Anterior cingulate cortex (tissue), 58 donors: ENCODE measurements at places on chromosomes 16 and 17.

- no peak for DNase-seq
Measured at GRCh38 chr16:89918453-89919347, at the start of gene MC1R. Gene MC1R (plus strand): TSS chr16:89918862. CDS start chr16:89919259, 397 bp downstream.

GRCh38 chr17:68714676-68715075 lies 113.5 kb upstream of the FAM20A start:
- no peak for DNase-seq

DNA sequence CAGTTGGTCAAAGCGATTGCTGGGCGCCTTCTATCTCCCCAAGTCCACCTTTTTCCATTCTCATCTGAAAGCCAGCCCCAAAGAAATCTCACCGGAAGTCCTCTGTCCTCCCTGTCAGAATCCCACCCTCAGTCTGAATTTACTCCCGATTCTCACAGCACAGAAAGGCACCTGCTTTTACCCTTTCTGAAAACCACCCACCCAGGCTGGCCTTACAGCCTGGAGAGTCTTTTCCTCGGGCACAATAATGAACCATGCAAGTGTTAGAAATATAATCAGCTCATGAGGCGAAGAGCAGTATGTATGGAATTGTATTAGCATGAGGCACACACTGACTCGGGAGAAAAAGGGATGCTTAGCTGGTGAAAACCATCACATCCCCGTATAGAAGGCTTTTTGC lies 1.2 kb upstream of the ZFHX3 start:
- DNase-seq, result no peak

DNA sequence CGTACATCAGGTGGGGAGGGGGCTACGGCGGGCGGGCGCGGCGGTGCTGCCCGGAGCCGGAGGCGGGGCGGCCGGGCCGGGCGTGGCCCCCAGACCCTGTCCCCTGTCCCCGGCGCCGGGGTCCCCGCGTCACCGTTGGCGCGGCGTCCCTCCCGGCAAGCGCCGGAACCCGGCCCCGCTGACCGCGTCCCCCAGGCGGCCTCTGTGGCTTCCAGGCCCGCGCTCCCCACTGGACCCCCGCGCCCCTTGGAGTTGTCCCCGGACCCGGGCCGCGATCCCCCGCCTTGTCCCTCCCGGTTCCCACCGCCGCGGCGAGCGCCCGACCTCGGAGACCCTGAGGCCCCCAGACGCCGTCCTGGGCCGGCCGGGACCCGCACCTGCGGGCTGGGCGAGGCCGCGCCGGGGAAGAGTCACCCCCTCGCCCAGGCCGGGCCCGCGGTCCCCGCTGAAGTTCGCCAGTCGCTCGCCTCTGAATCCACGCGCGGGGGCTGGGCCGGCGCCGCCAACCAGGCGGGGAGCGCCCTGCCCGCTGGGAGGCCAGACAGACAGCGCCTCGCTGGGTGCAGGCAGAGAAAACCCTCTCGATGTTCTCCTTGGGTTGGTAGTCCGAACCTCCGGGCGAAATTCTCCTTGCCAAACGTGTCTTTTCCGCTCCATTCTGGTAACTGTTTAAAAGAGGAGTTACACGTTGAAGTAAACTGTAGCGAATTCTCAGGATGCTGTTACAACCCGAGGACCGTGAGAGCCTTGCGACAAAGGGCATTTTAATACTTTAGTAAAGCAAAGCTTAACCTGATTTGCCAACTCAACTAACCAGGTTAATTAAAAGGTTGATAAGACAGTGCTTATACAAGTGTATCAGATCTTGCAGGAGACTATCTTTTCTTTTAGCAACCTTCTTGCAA lies 761 bp downstream of the GAN start:
- DNase-seq, result peak; percentile 16

DNA sequence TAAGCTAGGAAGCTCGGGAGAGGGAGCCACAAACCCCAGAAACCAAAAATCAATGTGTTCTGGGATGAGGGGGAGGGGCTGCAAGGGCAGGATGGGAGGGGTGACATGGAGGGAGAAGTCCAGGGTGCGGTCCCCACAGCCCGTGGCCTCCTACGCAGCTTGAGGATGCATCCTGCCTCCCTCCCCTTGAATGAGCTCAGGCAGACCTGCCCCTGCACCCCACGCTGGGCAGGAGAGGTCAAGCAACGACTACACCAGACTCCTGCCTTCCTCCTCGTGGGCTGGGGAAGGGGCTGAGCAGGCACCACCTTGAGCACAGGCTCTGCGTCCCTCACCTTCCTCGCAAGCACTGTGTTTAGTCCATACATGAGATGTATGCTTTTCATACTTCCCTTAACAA lies 3.9 kb downstream of the ANKRD13B start:
- no peak for DNase-seq

DNA sequence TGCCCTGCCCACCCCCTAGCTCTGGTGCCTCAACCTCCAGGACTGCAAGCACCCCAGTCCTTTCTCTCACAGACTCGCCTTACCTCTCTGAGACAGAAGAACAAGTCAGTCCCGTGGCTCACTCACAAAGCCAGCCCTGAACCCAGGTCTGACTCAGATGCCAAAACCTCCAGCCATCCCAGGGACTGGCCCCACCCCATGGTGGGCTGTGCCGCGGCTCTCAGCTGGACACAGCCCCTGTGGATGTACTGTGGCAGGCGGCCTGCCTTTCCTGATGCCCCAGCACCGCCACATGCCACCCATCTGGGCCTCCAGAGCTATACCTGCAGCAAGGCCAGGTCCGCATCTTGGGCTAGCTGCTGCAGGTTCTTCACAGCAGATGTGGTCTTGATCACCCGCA lies 19.8 kb downstream of the MPG start:
- no peak for DNase-seq

GRCh38 chr16:50202926-50203624 lies 50.0 kb downstream of the TENT4B start:
- DNase-seq, result no peak

DNA sequence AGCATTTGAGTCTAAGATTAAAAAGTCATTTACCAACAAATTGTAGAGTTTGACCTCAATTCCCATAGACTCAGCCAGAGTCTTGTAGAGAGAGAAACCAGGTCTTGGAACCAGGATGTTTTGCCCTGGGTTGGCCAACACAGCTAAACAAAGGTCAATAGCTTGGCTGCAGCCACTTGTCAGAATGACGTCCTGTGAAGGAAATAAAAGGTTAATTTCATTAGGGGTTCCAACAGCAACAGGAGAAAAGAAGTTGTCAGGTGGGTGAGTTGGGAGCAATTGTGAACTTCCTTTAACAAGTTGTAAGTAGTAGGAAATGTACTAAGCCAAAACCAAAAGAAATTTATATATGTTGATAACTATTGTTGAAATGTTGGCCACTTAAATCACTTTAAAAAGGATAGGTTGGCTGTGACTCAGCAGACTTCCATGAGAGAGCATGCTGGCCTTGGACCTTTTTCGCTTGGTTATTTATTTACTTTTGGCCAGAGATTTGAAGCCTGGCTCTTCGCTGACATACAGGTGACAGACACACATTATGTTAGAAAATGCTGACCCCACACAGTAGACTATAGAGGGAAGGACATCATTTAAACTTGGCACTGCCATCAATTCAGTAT lies 4.3 kb downstream of the TAT start:
- no peak for DNase-seq

DNA sequence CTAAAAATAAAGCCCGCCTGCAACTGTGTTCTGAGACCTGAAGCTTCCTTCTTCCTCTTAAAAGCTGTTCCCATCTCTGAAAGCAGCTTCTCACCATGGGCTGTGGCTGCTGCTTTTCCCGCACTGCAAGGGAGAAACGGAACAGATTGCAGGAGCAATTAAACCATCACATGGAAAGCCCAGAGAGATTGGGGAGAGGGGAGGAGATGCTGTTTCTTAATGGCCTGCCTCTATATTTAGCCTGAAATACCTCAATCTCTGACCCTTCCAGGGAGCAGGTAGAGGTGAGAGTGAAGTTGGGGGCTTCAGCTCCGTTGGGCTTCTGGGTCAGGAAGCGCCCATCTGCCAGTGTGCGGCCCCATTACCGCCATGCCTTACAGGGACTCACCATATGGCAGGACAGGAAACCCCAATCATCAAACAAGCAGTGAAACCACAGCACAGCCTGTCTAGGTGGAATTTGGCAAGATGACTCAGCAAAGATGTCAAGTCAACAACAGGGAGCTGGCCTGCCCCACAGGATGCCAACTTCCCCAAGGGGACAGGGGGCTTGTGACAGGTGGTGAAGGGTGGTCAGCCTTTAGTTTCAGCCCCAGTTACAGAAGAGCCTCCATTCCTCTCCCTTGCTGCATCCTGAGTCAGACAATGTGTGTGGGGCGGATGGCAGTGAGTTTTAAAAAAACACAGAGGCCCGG lies 286.6 kb upstream of the CCL2 start:
- no peak for DNase-seq

GRCh38 chr17:72255481-72255880 lies 134.7 kb downstream of the SOX9 start:
- no peak for DNase-seq

DNA sequence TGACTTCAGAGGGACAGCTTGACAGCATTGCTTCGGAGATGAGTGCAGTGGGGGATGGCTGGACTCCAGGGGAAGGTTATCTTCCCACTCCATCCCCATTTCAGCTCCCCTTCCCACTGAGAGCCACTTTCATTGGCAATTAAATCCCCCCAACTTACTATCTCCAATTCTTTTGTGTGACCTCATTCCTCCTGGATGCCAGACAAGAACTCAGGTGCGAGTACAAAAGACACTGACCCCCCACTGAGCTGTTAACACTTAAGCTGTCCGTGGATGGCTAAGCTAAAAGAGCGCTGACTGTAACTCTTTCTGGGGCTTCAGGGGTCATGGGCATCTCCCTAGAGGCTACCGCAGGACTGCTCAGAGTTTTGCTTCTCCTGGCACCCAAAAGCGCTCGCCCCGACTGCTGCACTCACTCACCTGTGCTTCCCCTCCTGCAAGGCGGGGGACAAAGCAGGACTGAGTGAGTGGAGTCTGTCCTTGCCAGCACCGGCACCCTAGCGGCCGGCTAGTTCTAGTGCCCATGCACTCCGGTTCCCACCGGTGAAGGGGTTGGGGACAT lies 44.8 kb upstream of the FBXO47 start:
- no peak for DNase-seq

DNA sequence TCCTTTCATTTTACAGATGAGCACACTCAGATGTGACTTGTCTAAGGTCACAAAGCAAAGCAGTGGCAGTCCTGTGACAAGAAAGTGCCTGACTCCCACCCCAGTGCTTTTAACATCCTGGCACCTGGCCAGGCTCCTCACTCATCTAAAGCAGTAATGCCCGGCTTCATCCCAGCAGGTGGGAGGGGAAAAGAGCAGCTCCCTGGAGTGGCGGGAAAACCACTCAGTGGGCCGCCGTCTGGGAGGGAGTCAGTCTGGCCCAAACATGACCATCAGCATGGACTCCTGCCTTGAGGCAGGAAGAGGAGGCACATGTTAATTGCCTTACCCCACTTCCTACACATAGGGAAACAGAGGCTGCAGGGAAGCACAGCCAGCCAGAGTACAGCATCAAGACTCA lies 2.6 kb downstream of the PCGF2 start:
- no peak for DNase-seq

DNA sequence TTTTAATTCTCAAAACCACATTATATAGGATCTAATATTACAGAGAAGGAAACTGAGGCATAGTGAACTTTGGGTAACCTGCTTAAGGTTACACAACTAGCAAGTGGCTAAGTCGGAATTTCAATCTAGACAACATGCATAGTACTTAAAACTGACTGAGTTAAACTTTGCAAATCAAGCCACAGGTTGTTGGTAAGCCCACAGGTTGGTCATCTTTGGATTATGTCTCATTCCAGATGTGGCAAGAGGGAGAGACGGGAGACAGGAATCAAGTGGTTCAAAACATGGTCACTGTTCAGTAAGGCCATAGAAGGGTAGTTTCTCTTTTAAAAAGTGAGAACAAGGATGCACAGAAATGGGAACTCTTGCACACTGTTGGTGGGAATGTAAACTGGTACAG lies 57.1 kb downstream of the MYO1D start:
- DNase-seq, result no peak

DNA sequence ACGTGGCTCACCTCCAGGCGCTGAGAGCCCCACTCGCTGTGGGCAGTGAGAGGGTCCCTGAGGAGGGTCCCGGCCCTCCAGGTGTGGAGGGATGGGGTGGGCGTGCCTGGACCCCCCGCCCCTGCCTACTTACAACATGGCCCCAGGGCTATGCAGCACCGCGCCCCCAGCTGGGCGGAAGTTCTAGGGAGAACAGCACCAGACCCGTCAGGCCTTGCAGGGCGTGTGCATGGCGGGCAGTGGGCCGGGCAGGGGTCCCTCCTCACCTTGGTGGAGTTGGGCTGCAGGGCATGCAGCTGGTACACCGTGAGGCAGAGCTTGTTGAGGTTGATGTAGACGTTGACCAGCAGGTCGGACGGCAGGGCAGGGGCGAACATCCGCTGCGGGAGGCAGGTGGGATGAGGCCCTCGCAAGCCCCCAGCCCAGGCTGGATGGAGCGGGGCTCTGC lies 2.7 kb downstream of the SMIM22 start:
- DNase-seq, result no peak

DNA sequence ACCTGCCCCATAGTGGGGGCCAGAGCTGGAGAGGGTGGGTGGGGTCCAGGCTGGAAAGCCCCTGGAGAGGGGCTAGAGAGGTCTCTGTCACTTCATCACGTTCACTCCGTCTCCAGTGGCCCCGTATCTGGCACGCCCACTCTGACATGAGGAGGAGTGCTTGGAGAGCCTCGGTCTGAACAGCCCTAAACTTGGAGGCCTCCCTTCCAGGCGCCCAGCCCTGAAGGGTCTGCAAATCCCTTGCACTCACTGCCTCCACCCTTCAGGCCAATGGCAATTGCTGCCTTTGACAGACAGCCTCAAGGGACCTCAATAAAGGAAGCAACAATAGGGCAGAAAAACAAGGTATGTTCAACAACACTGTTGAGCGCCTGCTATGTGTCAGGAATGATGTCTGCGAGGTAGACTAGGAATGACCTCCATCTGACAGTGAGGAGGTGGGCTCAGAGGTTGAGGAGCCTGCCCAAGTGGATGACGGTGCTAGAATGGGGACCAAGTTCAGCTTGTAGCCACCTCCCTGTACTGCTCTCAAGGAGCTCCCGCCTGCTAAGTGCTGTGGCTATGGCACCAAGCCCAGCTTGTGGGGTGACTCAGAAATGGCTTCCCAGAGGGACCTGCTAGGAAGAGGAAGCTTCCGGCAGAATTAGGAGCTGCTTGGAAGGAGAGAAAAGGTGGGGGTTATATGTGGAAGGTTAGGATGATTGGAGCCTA lies 2.9 kb upstream of the EPX start:
- peak; percentile 40 for DNase-seq

- DNase-seq, result no peak
Measured at GRCh38 chr17:1119924-1120323, 59.9 kb downstream of the ABR start.

GRCh38 chr17:44024271-44024663 lies 9.5 kb upstream of the TMEM101 start:
- no peak for DNase-seq

GRCh38 chr17:66906321-66907278 lies 57.9 kb upstream of the CACNG4 start:
- peak; percentile 77 for DNase-seq

GRCh38 chr16:85697431-85697830 lies 8.7 kb upstream of the GINS2 start:
- DNase-seq, result no peak

DNA sequence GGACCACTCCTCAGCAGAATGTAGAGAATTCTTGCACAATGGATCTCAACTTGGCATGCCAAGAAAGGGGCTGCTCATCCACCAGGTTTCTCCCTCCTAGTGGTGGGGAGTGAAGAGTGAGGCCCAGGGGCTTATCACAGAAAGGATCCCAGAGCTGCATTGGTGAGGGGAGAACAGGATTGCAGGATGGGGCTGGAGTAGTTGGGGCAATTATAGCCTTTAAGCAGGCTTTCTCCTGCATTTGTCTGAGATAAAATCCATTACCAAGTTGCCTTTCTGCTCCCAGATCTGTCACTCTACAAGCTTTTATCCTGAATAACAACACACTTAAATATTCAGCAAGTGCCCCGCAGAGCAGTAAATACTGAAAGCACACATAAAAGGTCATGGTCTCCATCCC lies 130.8 kb upstream of the CES5A start:
- DNase-seq, result no peak
